NCI-H1105 treated with DMSO at 0.1 percent for 48 hours (cell line): ENCODE measurements at places on chromosomes 7 and 10.

DNA sequence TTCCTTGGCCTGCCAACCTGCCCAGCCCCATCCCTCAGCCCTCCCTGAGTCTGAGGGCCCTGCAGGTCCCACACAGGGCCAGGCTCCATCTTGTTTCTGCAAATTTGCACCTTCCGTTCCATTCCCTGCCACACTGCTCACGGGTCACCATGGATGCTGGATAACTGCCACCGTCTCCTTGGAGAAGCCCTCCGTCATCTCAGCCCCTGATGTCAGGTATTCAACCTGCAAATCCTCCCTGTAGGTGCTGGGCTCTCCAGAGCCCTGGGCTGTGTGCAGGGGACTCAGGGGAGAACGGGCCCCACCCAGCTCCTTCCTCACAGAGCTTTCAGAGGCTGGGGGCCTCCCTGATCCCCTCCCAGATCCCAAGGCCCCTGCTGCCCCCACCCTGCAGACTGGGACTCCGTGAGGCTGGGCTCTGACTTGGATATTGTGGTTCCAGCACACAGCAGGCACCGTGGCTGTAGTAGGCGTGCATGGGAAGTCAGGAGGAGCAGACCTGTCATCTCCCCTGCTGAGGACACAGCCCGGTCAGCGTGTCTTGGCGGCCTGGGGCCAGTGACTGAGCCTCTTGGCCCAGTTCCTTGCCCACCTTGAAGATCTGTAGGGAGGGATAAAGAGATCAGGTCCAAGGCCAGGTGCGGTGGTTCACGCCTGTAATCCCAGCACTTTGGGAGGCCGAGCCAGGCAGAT, 121.7 kb upstream of the TNRC18 start:
- DNase-seq: no peak

- peak; percentile 33 for DNase-seq
Measured at GRCh38 chr10:35447693-35448407, 111.5 kb downstream of the CCNY start.

DNA sequence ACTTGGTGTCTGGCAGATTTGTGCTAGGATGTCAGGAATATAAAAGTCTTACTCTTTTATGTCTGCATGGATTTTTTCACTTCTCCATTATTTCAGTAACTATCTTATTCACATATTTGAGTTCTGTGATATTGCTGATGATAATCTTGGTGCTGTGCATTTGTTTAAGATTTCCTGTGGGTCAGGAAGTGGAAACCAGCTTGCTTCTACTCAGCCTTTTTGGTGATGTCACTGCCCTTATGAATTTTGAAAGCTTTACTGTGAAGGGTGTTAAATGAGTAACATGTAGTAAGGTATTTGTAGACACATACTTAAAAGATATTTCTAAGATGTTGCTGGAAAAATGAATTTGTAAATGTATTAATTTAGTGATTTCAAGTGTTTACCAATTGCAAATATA, 69.5 kb upstream of the VOPP1 start:
- DNase-seq: no peak

- DNase-seq: no peak
Measured at GRCh38 chr10:123455861-123456260, 210.3 kb upstream of the GPR26 start.

DNA sequence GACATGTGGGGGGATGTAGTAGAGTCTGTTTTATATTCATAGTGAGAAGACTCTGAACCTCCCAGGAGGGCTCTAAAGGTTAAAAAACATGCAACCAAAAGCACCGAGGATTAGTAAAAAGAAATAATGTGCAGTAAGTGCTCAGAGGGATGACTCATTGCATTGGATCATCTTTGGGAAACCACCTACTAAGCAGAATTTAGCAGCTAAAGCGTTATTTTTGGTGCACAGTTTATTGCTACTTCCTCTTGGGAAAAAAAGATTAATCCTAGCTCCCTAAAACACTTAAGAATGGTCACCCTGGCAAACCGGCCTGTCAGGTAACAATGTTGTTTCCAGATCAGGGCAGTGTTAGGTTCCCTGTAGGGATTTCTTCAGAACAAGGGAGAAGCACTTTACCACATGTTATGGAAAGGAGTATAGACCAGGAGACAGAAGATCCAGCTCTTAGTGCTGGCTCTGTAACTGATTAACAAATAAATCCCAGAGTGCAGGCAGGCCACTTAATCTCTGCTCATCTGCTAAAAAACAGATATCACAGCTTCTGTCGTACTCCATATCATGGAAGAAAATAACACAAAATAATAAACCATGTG, 44.8 kb upstream of the FAM133B start:
- no peak for DNase-seq

- peak; percentile 8 for DNase-seq
Measured at GRCh38 chr10:96491303-96491702, 22.4 kb downstream of the TLL2 start.

GRCh38 chr10:5691786-5692185, 7.1 kb downstream of the TASOR2 start:
- no peak for DNase-seq

- no peak for DNase-seq
Measured at GRCh38 chr7:137850972-137851945, 4.5 kb upstream of the DGKI start.

GRCh38 chr7:4067874-4068273, 614.2 kb upstream of the FOXK1 start:
- no peak for DNase-seq

- no peak for DNase-seq
Measured at GRCh38 chr10:106740-107139, 28.5 kb upstream of the ZMYND11 start.

DNA sequence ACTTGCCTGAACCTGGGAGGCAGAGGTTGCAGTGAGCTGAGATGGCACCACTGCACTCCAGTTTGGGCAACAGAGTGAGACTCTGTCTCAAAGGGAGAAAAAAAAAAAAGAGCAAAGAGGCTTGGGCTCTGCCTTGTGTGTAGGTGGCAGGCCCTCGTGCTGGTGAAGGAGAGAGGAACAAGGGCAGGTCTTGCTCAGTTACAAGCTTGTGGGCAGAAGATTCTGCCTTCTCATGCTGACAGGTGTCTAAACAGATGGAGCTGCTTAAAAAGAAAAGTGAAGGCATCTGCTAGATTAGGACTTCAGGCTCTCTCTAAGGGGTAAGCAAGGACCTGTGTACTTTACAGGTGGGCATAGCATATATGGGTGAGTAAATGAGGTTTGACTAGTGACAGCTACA, 65.5 kb upstream of the TRIM8 start:
- no peak for DNase-seq

GRCh38 chr10:82358486-82359099, 483.6 kb downstream of the NRG3 start:
- DNase-seq: no peak

DNA sequence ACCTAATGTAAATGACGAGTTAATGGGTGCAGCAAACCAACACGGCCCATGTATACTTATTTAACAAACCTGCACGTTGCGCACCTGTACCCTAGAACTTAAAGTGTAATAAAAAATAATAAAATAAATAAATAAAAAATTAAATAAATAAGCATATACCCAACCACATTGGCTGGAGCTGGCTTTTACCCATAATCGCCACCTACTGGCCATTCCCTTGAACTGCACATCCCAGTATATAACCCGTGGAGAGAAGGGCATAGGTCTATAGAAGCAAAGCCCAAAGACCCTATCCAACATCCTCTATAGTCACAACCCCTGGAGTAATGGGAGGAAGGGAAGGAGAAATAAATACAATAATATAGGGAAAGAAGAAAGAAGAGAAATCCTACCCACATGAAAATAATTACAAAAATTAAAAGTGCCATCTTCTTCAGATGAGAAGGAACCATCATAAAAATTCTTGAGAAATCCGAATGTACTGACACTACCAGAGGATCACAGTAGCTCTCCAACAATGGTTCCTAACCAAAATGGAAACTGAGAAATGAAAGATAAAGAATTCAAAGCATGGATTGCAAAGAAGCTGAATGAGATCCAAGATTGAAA, 65.6 kb downstream of the TWIST1 start:
- peak; percentile 11 for DNase-seq

DNA sequence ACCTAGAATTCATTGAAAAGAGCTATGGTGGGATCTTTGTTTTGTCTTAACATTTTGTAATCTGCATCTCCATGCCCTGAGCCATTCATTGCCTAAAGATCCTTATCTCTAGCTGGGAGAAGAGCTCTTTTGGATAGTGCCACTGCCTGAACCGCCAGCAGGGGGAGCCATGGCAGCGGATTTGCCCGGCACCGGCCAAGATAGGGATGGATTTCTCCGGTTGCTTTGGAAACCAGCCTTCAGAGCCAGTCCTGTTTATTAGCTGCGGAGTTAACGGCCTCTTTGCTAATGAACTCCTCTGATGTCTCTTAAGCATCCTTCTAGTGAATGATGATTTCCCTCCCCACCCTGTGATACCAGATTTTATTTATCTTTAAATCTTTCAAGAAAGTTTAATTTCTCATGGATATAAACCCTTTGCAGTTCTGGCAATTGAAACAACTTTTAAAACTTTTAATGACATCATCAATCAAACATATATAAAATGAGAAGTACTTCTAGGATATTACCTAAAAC, 58.2 kb upstream of the LYZL2 start:
- peak; percentile 59 for DNase-seq

DNA sequence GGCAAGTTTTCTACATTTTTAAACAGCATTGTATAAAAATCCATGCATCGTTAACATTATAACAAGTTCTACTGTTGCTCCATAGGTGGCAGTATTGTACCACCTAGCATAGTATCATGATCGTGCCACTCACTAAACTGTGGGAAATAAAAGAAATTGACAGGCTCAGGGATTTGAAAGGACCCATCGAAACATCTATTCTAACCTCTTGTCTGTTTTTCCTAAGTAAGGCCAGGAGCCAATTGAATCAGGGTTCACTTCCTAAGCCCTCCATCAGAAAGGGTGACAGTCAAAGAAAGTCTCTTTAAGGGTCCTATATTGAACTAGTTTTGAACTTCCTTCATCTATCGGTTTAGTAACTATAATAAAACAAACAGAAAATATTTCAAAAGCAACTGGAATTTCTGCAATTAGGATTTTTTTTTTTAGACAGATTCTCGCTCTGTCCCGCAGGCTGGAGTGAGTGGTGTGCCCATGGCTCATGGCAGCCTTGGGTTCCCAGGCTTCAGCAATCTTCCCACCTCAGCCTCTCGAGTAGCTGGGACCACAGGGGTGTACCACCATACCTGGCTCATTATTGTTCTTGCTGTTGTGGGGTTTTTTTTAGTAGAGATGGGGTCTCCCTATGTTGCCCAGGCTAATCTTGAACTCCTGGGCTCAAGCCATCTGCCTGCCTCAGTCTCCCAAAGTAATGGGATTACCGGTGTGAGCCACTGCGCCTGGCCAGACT, 9.4 kb downstream of the HACD1 start:
- DNase-seq: peak; percentile 38

- no peak for DNase-seq
Measured at GRCh38 chr10:68221196-68221595, 10.7 kb downstream of the ATOH7 start.

GRCh38 chr7:31874631-31875386, 187.8 kb downstream of the PPP1R17 start:
- no peak for DNase-seq

GRCh38 chr7:116356979-116357378, 142.6 kb upstream of the CAV2 start:
- DNase-seq: no peak

GRCh38 chr7:265998-266850, 23.7 kb upstream of the FOXL3 start:
- no peak for DNase-seq

DNA sequence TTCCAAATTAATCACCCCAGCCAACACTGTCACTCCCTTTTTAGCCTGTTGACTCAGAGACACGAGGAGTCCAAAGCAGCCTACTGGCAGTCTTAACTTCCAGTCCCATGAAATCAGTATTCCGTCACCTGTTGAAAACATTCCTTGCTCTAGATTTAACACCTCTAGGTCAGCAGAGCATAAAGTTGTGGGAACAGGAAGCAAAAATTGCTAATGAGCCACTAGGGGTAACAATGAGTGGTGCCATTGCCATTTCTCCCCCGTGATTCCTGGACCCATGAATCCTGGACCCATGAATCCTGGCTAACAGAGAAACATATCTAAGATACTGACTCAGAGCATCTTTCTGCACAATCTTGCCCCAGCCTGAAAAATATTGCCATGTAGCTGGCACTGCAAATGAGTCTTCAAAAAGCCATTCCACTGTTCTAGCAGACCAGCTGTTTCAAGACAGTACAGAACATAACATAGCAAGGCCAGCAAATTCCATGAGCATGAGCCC, 252.7 kb upstream of the PTER start:
- DNase-seq: no peak

- DNase-seq: no peak
Measured at GRCh38 chr10:87880336-87880735, 16.9 kb downstream of the PTEN start.

DNA sequence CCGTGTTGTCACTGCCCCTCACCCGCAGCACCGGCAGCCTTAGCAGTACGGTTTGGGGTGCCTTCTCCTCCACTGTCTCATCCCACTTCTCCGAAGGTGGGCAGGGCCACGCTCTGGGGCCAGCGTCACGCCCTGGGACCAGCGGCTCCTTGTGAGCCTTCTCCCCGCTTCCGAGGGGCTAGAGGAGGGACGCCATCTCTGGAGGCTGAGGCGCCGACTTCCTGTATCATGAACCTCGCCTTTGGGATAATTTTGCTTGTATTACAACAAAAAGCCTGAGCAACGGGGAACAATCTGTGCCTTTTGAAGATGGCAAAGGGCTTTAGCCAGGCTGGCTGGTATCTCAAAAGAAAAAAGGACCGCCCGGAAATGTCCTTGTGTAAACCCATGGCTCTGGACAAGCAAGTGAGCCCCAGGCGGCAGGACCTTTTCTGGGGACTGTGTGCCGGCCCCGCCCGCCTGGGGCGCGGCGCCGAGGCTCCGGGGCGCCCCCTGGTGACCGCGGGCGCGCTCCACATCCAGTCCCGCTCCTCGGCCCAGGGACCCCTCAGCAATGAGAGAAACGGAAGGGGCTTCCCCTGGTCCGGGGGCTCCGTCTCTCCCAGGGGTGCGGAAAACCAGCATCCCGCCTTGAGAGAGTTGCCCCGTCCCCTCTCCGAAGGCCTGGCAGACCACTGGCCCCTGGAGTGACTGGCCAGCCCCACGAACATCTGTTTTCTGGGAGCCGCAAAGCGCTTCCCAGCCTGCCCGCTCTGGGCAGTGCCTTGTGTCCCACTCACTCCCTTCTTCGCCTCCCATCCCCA, 3.8 kb downstream of the DEPP1 start:
- DNase-seq: peak; percentile 40

GRCh38 chr7:127847641-127848040, 183.6 kb downstream of the LRRC4 start:
- no peak for DNase-seq

DNA sequence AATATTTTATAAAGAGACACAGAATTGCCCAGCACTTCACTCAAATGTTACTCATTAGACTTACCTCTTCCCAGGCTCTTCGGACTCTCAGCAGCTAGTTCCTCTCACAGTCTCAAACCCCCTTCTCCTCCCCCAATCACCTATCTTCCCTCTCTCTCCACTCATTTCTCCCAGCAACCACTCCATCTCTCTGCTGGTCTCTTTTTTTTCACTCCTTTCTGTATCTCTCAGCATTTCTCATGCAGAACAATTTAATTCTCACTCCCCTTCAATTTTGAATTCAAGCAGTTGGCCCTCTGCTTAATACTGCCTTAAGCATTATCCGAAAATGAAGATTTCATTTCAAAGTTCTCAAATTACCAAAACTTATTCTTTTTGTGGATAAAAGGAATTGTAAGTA, 34.4 kb upstream of the CAV2 start:
- DNase-seq: no peak

- DNase-seq: no peak
Measured at GRCh38 chr7:81013083-81013817, 94.4 kb upstream of the SEMA3C start.
